ENCODE measurements at places on chromosomes 4 and X.

GRCh38 chr4:73869130-73870055 lies at the start of gene CXCL1:
CXCL1 (plus strand) TSS chr4:73869393; CDS start chr4:73869471, 78 bp downstream.
- peak; percentile 56 for DNase-seq

GRCh38 chr4:152460488-152460887 lies 75.4 kb downstream of the FBXW7 start:
- DNase-seq = peak; percentile 83

- peak; percentile 19 for DNase-seq
Measured at GRCh38 chrX:17470136-17470535, 95.1 kb downstream of the NHS start.

DNA sequence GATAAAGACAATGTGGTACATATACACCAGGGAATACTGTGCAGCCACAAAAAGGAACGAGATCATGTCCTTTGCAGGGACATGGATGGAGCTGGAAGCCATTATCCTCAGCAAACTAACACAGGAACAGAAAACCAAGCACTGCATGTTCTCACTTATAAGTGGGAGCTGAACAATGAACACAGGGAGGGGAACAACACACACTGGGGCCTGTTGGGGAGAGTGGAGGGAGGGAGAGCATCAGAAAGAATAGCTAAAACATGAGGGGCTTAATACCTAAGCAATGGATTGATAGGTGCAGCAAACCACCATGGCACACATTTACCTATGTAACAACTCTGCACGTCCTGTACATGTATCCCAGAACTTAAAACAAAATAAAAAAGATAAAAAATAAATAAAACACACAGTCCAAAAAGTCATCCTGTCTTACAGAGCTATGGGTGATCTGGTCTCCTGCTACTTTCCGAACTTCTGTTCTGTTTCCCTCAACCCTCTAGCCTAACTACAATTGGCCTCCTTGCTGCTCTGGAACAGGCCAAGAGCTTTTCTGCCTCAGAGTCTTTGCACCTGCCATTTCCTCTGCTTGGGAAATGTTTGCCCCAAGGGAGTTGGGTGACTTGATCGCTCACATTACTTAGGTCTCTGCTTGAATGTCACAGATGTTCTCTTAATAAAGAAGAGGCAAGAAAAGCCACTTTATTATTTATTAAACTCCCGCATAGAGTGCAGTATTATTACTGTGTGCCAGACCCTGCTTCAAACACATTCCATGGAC lies 1.1 kb upstream of the CD38 start:
- no peak for DNase-seq

DNA sequence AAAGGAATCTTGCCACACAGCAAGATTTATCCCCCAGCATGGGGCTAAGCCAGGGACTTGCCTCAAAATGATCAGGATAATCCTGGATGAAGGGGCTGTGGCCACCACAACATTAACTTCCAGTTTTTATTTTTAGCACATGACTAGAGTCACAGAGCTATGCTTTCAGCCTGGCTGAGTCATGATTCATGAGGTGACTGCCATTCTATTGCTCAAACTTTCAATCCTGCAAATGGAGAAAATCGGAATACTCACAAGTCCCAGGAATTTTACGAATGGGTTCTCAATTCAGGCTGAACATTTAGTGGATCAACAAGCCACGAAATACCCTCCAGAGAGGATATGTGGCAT lies 70.7 kb upstream of the HPGD start:
- peak; percentile 87 for DNase-seq

DNA sequence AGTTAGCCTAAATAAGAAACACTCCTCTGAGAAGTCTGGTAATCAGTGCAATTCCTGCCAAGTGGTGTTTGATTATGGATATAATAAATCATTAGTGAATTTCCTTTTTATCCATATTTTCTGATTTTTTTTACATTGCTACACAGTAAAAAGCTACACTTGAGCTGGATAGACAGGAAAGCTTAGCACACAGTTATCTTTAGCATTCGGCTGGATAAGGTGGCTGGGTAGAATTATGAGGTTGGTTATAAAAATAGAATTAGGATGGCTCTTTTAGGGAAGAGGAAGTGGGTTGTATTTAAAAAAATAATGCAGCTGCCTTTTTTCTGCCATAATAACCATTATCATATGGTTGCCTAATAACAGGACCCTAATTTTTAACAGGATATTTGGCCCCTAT lies 460.6 kb downstream of the NAF1 start:
- no peak for DNase-seq

GRCh38 chr4:6044276-6044675 lies 26.0 kb upstream of the C4orf50 start:
- DNase-seq = no peak

GRCh38 chr4:79267671-79268070 lies 58.2 kb downstream of the NAA11 start:
- no peak for DNase-seq

GRCh38 chrX:6678313-6678712 lies 143.4 kb upstream of the VCX3A start:
- DNase-seq = no peak

DNA sequence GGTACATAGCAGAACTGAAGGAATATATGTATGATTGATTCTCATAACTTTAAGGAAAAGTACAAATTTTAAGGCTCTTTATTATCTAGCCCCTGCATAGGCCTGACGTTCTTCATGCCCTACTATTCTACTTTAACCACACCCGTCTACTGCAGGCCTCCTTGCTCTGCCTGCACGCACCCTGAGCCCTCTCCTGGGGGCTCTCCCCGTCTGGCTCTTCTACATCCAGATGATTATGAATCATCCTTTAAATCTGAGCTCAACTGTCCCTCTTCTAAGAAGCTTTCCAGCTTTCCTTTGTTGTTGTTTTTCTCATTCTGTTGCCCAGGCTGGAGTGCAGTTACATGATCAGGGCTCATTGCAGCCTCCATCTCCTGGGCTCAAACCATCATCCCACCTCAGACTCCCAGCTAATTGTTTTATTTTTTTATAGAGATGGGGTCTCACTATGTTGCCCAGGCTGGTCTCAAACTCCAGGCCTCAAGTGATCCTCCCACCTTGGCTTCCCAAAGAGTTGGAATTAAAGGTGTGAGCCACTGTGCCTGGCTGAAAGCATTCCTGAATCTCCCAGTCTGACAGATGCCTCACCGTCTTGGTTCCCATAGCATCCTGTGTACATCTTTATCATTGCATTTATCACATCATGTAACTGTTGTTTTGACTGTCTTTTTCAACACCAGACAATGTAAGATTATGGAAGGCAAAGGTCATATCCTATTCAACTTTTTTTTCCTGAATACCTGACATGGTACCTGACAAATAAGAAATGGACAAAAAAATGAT lies 89.2 kb downstream of the WDFY3 start:
- no peak for DNase-seq

- peak; percentile 96 for DNase-seq
Measured at GRCh38 chr4:26076000-26076587, 162.1 kb downstream of the SMIM20 start.

- DNase-seq = no peak
Measured at GRCh38 chrX:2693113-2694002, 2.3 kb downstream of the CD99 start.

DNA sequence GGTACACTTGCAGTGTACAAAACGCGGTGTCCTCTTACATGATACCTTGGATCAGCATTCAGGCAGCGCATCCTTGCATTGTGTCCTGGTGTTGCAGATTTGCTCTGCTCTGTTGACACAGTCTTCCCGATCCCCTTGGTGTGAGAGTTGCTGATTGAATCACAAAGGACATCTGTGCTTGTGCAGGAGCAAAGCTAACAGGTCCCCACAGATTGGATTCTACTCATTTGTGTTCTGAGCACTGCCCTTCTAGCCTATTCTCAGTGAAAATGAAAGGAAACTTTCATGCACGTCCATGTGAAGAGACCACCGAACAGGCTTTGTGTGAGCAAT lies 171.4 kb downstream of the FRMPD4 start:
- DNase-seq = no peak

DNA sequence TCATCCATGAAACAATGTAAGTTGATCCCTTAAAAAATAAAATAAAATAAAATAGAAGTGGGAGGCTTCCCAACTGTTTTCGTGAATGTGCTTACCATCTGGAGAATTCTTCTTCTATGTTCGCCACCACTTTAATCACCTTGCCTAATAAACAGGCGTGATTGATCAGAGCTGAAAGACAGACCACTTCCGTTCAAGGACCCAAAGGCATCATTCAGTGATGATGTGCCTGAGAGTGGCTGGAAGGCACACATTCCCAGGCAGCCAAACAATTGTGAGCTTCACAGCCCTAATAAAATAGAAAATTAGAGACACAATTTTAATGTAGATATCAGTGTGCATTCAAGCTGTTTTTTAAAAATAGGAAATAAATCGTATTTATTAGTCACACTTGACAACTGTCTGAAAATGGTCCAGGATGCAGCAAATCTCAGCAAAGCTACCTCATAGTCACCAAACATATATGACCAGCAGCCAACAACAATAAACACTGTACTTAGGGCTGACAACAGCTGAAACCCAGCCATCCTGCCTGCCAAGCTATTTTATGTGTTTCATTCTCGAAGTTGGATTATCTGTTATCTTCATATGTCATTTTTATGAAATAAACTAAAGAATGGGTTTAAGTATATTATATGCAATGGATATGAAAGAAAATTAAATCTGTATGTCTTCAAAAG lies 163.2 kb upstream of the FAM9B start:
- DNase-seq = no peak

- no peak for DNase-seq
Measured at GRCh38 chr4:3612281-3612680, 80.1 kb upstream of the LRPAP1 start.

DNA sequence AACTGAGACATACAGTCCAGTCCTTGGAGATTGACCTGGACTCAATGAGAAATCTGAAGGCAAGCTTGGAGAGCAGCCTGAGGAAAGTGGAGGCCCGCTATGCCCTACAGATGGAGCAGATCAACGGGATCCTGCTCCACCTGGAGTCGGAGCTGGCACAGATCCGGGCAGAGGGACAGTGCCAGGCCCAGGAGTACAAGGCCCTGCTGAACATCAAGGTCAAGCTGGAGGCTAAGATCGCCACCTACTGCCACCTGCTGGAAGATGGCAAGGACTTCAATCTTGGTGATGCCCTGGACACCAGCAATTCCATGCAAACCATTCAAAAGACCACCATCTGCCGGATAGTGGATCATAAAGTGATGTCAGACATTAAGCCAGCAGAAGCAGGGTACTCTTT lies 20.4 kb upstream of the FRMPD3 start:
- peak; percentile 30 for DNase-seq

- DNase-seq = no peak
Measured at GRCh38 chrX:68355629-68355920, 77.7 kb downstream of the OPHN1 start.

- DNase-seq = no peak
Measured at GRCh38 chr4:16608123-16608522, 290.3 kb downstream of the LDB2 start.

- DNase-seq = no peak
Measured at GRCh38 chr4:3611778-3612177, 79.6 kb upstream of the LRPAP1 start.

DNA sequence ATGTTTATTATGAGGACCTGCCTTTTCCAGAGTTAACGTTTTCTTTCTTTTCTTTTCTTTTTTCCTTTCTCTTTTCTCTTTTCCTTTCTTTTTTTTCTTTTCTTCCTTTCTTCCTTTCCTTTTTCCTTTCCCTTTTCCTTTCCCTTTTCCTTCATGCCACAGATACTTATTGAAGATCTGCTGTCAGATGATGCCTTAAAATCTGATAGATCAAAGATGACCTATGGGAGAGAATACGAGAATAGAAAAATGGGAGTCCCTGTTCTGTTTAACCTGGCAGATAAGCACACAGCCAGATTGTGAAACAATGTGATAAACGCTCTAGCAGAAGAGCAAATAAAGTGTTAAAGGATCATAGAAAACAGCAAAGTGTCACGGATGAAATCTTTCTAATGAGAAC lies 38.9 kb downstream of the AFF1 start:
- no peak for DNase-seq

- DNase-seq = no peak
Measured at GRCh38 chrX:71650333-71650969, 16.9 kb upstream of the LOC101059915 start.

DNA sequence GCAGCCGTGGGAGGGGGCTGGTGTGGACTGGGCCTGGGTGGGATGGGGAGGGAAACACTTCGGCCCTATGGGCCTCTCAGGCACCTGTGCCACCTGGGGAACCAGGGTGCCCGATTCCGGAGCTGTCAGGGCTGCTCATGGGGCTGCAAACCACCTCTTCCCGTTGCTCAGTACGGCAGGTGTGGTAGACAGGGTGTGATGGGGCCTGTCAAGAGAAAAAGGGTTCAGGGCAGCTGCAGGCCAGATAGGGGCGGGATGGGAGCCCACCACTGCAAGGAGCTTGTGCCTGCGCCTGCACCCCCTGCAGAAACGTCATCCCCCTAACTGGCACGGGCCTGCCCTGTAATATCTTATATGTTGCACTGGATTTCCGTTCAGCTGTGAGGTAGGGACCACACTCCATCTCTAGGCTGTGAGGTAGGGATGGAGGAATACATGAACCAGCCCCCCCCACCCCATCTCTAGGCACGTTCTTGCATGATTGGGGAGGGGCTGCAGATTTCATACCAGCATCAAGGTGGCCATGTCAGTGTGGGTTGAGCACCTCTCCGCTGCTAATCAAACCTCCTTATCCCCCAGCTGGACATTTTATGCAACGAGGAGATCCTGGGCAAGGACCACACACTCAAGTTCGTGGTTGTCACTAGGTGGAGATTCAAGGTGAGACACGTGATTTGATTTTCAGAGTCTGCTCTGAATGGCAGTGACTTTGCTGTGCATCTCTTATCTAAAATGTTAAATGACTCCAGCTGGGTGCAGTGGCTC lies 59.0 kb downstream of the PCGF3 start:
- DNase-seq = no peak

GRCh38 chrX:137743414-137743813 lies 177.5 kb downstream of the ZIC3 start:
- no peak for DNase-seq

DNA sequence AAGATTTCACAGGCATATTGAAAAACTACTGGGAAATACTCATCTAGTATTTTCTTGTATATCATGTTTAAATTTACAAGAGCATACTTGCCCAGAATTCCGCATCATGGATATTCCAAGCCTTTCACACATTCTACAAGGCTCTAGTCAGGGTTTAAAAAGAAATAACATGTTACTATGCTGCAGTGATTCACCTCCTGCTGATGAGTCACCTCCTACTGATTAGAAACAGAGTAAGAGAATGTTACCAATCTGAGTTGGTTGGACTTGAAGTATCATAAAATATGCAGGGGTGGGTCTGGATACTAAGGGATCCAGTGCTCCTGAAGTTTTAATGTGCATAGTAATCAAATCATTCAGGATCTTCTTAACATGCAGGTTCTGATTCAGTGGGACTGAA lies 192.0 kb upstream of the ANK2 start:
- no peak for DNase-seq

DNA sequence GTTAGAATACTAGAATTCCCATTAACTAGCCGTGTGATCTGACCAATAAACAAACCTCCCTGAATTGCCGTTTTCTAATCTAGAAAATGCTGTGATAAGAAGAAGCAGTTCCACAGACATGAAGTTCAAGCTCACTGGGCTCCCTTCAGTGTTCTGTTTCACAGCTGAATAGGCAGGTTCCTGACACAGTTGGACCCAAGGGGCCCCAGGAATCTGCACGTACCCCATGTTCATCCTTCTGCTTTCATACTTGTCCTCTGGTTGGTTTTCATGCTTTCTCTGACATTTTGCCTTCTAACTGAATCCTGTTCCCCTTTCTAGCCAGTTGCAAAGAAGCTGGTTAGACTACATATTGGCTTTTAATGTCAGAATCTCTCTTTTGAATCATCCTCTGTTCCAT lies 374.1 kb upstream of the MAD2L1 start:
- no peak for DNase-seq

GRCh38 chr4:76726176-76726575 lies 171.8 kb downstream of the SOWAHB start:
- DNase-seq = no peak

GRCh38 chr4:87232216-87232615 lies 11.8 kb upstream of the KLHL8 start:
- no peak for DNase-seq
